Occipital lobe (tissue), 3 donors: ENCODE measurements at places on chromosomes 11 and 22. TPM values are rescaled to one million over a fixed set of nuclear protein-coding genes. Genes with fewer than 3 reads are reported as not detected.

OR10D3 gene
- total RNA-seq, result not detected

LRRC56 gene
- total RNA-seq, result 1.1 TPM

FZD4 gene
- 16.1 TPM for total RNA-seq

GAL3ST1 gene
- total RNA-seq, result 0.94 TPM

ZNF215 gene
- total RNA-seq, result 5.6 TPM

UBASH3B gene
- 23.4 TPM for total RNA-seq

MAP4K2 gene
- total RNA-seq, result 9.8 TPM

TREH gene
- total RNA-seq, result not detected

PNPLA3 gene
- total RNA-seq, result 12.8 TPM

KRTAP5-7 gene
- not detected for total RNA-seq

MUC5B gene
- not detected for total RNA-seq

P4HA3 gene
- total RNA-seq, result not detected

SDHAF2 gene
- 27.6 TPM for total RNA-seq

DBX1 gene
- not detected for total RNA-seq

SCARF2 gene
- 1.7 TPM for total RNA-seq

NEFH gene
- total RNA-seq, result 0.47 TPM

OR8D1 gene
- total RNA-seq, result not detected

CPT1B gene
- 6.7 TPM for total RNA-seq

CNTN5 gene
- 10.6 TPM for total RNA-seq

CRYBB3 gene
- total RNA-seq, result not detected

OR51E2 gene
- total RNA-seq, result not detected

PAK1 gene
- 69.3 TPM for total RNA-seq

DLG2 gene
- total RNA-seq, result 353 TPM

RAB38 gene
- 0.78 TPM for total RNA-seq

PHOX2A gene
- total RNA-seq, result not detected

INS gene
- total RNA-seq, result not detected

MMP27 gene
- not detected for total RNA-seq

SLC22A25 gene
- total RNA-seq, result under 0.01 TPM

BTG4 gene
- not detected for total RNA-seq

PNPLA5 gene
- not detected for total RNA-seq

ANKK1 gene
- not detected for total RNA-seq

GRK3 gene
- total RNA-seq, result 62.9 TPM

STX3 gene
- 26.4 TPM for total RNA-seq

CLMP gene
- 42.0 TPM for total RNA-seq
